Stimulated activated CD4-positive, alpha-beta T cell treated with anti-CD3 and anti-CD28 coated beads, Interleukin-1b, Interleukin-23, amount 100 ng/mL, for 1 hour (primary cell): ENCODE measurements at places on chromosomes 11 and 22.

DNA sequence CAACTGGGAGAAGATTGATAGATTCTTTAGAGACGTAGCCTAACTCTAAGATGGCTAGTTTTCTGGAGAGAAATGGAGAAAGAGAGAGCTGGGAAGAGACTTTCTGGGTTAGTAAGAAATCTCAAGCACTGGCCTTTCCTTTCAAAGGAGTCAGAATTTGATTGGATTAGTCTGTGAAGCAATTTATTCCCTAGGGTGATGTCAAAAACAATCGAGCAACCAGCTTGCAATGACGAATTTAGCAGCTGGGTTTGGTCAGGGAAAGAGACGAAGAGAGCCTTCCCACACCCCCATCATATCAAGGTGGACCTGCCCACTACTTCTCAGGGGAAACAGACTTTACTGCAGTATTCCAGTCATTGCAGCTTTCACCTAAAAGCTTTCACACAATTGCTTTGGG is 10.8 kb downstream of the KRTAP5-6 start:
- DNase-seq: no peak

- no peak for DNase-seq
Observed at GRCh38 chr11:78715639-78716311, 141.1 kb upstream of the NARS2 start.

DNA sequence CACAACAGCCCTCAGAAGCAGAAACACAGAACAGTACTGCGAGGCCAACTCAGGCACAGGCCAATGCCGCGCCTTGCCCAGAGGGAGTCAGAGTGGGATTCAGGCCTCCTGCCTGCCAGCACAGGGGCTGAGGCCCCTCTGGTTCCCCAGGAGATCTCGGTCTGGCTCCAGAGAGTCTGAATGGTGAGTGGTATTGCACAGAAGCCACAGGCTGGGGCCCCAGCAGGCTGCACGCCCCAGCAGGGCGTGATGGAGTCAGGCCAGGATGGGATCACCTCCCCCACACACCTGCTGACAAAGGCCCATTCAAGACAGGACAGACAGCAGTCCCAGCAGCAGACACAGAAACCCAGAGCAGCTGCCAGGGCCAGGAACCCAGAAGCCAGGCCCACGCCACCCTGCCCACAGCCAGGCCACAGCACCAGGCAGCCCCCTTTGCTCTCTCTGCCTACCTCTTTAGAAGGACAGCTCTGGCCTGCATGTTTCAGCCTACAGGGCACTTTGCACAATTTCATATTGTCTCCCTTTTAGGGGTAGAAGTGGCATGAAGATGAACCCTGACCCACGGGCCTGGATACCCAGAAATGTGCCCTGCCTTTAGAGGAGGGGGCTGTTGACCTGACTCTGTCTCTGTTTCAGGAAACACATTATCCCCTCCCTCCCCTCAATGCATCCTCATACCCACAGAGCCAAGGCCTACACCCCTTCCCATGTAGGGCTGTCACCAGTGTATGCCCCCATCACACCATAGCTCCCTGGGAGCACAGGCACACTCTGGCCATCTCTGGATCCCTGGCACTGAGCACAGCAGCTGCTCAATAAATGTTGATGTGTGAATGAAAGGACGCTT is 6.1 kb downstream of the FXYD6 start:
- no peak for DNase-seq

DNA sequence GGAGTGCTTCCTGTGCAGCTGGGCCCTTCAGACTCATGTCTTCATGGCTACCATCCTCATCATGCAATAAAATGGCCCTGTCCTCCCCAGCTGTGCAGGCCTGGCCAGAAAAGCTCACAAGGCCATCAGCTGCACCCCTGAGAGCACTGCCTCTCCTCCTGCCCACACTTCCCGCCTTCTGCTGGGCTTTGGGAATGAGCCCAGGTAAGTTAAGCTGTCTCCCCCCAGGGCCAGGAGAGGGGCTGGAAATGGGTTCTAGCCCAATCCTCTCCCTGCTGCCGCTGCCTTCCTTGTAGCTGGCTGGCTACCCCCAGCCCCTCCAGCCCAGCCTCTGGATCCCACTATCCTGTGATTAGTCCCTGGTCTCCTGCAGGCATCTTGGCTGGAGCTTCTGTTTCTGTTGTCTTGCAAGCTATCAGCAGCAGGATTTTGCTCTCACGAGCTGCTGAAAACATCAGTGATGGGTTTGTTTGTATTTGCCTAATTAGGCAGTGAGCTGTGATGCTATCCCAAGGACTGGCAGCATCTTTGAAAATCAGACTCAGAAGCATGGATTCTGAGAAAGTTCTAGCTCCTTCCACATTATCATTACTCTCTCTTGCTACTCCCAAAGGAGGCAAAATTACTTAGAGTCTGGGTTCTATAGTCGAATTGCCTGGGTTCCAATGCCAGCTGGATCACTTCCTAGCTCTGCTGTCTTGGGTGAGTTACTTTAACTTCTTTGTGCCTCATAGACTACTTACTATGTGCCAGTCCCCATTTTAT is 168.1 kb downstream of the ST3GAL4 start:
- DNase-seq: no peak

- no peak for DNase-seq
Observed at GRCh38 chr11:91243051-91243450, 981.6 kb upstream of the FAT3 start.

DNA sequence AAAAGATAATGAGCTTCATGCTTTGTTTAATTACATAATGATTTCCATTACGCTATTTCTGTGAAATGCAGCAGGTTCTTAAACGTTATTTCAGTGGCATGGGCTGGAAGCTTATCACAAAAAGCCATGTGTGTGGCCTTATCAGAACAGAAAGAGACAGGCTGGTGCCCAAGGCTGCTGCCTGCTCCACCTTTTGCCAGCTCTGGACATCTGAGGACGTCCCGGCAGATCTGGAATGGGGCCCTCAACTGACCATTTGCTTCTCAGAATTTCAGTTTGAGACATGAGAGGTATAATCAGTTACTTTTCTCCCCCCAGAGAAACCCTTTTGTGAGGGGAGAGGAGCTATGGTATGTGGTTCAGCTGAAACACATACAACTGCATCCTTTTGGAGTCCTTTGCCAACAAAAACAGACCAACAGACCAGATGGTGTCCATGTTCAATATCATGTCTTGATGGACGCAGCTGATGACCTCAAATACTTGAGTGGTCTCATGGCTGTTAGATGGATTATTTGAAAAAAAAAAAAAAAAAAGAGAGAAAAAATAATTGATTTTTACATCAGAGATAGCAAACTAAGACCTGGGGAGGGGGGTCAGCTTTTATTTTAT is 8.6 kb downstream of the CDPF1 start:
- DNase-seq: no peak

- DNase-seq: no peak
Observed at GRCh38 chr11:14593671-14594070, 49.9 kb upstream of the PDE3B start.

GRCh38 chr11:68439355-68440065 is 21.0 kb upstream of the PPP6R3 start:
- DNase-seq: no peak

DNA sequence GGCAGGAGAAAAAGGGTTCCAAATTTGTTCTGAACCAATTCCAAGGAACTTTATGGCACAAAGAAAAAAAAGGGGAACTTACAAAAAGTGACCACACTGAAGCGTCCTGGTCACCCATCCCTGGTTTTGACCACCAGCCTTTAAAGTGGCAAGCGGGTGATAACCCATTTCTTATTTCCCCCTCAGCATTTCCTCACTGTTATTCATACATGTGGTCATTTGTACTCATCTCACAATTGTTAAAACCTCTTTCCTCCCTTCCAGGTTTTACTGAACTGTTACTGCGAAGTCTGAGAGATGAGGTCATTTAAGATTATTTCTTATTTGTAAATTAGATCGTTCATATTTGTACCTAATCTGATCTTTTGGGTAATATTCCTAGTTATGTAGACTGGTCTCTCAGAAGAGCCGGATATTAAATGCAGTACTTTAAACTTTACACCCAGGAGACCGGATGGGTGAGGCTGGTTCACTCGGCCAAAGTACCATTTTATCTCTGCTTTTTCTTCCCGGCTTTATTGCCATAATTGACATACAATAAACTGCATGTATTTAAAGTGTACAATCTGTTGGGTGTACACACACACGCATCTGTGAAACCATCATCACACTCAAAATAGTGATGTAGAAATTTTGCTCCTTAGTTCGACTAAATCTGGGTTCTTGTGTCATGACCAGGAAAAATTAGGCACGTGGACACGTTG is 47.0 kb downstream of the CDPF1 start:
- no peak for DNase-seq

DNA sequence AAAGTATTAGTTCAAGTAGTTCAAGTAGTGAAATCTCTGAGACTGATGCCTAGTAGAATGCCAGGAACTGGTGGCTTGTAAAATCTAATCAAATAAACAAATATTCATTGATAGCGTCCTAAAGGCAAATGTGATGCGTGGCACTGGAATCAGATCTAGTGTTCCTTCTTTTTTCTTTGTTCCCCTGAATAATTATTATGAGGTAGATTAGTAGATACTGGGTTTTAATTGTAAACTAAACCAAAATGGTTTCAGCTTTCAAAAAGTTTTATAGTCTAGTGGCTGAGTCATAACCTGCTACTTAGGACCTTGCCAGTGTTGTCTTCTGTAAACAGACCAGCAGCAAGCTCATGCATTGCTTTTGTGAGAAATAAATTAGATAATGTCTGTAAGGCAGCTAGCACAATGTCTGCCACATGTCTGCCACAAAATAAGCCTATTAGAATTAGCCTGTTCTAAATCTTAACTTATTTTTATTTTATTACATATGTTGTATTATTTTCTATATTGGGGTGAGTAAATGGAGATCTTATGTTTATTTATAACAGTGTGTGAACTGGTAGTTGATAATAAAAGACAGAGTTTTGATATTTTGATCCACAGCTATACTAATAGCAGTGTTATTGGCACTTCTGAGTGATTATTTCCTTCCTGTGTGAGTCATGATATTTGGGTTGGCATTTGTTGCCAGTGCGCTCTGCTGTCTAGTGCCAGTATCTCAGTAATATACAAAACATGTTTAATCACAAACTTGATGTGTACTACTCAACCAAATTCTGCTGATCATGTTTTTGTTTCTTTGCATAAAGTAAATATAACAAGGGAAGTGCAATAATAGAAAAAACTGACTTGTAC is 135.7 kb downstream of the TMEM135 start:
- no peak for DNase-seq

- DNase-seq: no peak
Observed at GRCh38 chr22:42856179-42856864, 751 bp downstream of the ARFGAP3 start.

GRCh38 chr11:71456831-71457230 is 3.8 kb downstream of the NADSYN1 start:
- no peak for DNase-seq

- no peak for DNase-seq
Observed at GRCh38 chr11:11292839-11293238, 60.2 kb downstream of the CSNK2A3 start.

DNA sequence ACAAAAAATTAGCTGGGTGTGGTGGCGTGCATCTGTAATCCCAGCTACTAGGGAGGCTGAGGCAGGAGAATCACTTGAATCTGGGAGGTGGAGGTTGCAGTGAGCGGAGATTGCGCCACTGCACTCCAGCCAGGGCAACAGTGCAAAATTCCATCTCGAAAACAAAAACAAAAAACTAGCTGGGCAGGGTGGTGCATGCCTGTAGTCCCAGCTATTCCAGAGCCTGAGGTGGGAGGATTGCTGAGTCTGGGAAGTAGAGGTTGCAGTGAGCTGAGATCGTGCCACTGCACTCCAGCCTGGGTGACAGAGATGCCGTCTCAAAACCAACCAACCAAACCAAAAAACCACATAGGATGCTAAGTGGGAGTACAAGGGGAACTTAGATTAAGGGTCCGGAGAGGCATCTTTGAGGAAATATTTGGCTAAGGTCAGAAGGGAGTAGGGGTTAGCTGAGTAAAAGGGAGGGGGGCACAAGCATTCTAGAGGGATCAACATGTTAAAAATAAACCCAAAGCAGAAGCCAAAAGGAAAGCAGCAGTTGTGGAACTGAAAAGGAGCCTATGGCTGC is 10.2 kb downstream of the PHF5A start:
- DNase-seq: no peak
